Activated CD8-positive, alpha-beta T cell treated with anti-CD3 and anti-CD28 coated beads for 36 hours (primary cell): ENCODE measurements at places on chromosomes 7 and 10.

DNA sequence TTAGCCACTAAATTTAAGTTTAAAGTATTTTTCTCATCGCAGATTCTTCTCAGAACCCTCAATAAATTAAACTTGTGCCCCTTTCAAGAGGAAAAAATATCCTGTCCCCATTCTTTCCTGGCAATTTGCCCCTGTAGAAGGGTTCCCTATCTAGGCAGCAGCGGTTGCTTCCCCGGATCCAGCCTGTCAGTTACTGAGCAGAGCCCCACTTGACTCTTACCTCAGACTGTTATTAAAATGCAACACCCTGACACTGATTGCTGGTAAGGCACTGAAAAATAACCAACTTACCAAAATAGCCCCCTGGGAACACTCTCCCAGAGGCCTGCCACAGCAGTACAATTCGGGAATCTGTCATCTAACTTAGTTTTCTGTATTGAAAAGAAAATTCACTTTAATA lies 13.9 kb downstream of the LMTK2 start:
- DNase-seq: no peak

- DNase-seq: no peak
These were observed 25.4 kb downstream of the RBM33 start for GRCh38 chr7:155669717-155670505.

DNA sequence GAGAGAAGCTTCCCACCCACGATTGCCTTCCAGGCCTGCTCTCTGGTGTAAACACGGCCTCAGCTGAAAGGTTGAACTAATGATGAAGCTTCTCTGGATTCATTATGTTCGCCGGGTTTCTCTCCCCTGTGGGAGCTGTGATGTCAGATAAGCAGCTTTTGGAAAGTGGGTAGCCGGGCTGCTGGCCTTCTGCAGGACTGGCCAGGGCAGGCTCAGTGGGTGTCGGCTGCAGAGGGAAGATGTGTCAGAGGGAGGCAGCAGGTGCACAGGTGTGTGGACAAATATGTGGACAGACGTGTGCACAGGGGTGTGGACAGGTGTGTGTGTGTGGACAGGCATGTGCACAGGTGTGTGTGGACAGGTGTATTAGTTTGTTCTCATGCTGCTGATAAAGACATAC lies 28.5 kb upstream of the PSMG3 start:
- no peak for DNase-seq

GRCh38 chr7:144001543-144001942 lies 1.4 kb downstream of the OR6B1 start:
- DNase-seq: no peak
